CD4-positive, alpha-beta T cell treated with Interferon gamma for 1 hour (primary cell): ENCODE measurements at places on chromosomes 5 and 9.

DNA sequence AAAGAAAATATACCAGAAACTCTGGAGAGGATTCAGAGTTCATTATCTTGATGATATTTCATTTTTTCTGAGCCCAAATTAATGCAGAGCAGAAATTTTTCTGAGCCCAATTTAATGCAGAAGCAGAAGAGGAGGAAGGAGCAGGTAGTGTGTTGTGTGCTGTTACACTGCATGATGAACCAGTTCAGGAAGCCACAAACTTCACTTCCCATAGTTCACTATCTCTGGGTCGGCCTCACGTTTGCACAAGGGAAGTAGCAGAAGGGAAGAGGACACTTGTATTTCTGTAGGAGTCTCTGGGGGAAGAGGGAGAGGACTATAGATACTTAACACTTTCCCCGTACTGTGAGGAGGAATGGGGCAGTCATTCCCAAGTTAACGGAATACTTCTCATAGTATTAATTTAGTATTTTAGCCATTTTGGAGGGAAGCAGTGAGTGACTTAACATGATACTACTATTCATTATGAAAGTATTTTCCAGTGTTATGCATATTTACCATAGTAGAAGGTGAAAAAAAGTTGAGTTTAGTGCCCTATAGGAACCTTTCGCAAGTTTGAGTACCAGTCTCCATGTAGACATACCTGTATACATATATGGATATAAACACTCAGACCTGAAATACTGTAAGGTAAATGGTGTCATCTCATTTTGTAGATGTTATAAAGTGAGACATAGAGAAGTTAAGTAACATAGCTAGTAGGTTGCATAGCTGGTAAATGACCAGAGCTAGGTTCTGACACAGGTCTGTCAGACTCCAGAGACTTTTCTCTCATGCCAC, 30.0 kb downstream of the XPA start:
- DNase-seq: no peak

GRCh38 chr9:93089481-93089991, 6.5 kb upstream of the CARD19 start:
- DNase-seq: no peak

- no peak for DNase-seq
Observed at GRCh38 chr5:59189472-59190244, 606.8 kb downstream of the RAB3C start.

- no peak for DNase-seq
Observed at GRCh38 chr9:130556396-130557076, 22.8 kb upstream of the FUBP3 start.

DNA sequence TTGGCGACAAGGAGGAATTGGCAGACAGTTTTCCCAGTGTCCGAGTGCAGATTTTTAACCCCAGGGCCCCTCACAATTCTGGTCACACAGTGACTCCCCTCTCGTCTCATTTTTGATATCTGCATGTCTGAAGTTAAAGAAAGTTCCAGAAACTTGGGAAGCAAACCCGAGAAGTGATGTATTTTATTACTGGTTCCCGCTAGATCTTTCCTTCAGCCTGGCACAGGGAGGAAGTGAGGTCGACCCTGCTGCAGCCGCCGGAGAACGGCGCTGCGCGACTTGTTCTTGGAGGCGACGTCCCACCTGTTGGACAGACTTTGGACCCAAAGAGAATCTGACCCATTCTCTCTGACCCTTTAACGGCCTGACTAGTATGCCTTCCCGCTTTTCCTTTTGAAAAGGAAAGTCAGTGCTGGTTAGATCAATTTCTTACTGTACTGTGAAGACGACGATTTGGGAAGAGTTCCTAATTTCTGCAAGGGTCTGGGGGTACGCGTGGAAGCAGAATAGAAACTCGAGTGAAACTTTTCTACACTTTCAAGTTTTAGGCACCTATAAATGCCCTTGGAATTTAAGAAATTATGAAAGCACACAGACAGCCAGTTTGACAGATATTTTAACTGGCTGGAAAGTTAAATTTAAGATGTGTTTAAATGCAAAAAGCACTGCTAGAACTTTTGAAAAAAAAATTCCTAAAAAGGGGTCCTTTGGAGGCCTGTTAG, 744 bp downstream of the OTULIN start:
- DNase-seq: no peak

GRCh38 chr5:167720676-167721260, 570.7 kb upstream of the WWC1 start:
- no peak for DNase-seq

DNA sequence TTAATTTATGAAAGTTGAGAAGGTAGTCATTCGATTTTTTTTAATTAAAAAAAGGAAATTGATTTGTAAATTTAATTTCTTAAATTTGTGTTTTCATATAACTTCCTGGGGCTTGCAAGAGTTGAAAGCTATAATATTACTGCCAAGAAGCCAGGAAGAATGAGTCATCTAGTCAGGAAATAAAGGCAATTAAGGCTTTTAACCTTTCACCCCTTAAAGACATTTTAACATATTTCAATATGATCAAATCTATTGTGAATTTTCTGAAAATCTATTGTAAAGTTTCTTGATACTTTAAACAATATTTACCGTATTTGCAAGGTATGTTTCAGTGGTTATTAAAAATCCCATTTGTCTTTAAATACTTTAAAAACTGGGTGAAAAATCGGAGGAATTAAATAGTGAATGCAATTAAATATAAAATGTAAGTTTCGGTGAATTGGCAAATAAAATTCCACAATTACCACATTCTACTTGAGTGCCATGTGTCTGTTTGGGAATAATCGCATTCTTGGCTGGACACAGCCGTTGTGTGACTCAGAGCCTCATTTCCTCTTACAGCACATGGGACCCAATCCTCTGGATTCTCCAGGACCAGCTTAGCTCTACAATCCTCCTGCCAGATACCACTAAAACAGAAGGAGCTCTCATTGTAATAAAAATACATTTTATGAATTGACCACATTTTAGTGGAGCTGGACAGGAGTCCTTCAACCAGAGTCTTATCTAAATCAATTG, 310.7 kb downstream of the HCN1 start:
- DNase-seq: no peak

DNA sequence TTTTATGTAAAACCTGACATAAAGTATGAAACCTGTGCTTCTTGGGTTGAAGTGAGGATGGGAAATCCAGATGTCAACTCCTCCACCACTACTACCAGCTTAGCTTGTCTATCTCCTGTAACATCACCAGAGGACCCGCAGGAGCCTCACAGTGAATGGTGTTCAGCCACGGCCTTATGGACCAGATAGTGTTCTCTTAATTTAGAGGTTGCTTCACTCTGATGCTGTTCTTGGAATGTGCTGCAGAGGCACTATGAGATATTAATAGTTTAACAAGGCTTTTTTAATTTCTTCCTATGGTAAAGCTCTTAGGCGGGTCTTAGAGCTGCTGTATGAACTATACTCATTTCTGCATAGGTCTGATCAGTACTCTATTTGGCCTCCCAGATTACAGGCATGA, 27.9 kb downstream of the NFX1 start:
- no peak for DNase-seq

DNA sequence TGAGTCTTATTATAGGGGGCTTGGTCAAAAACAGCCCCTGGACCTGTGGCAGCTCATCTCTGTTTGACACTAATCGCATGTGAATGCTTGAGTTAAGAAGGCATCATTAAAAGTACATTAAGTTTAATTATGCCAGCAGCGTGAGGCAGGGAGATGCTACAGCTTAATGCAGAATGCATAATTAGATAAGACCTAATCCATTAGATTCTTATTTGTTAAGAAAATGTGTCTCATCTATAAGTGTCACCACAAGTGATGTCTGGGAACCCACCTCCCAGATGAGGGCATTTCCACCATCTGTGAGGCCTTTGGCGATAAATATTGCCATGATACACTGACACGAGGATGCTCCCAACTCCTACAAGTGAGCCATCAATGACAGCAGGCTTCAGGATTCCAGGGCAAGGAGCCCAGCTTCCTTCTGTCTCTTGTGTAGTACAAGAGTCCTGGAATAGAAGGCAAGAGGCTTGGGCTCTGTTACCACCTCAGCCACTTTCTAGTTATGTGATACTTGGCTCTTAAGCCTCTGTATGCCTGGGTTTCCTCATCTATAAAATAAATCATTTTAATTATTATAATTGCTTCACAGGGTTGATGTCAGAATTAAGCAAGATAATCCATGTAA, 202.7 kb downstream of the FAM114A2 start:
- no peak for DNase-seq

DNA sequence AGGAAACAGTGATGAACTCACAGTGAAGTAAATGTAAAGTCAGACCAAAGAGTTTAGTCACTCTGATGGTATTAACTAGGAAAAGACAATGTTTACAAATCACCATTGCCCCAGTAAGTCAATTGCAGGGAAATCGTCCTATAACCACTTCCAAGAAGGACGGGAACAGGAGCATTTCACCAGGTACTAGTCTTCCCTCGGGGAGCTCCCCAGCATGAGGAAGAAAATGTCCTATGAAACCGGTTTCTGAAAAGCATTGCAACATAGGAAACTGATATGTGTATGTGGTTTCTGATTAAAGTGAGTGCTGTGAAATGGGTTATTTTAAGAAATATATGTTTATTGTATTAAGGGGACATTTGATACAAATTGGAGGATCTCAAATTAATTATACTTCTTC, 626.7 kb upstream of the ADAMTS16 start:
- DNase-seq: no peak

- no peak for DNase-seq
Observed at GRCh38 chr5:146561711-146562110, 45.7 kb upstream of the GPR151 start.

DNA sequence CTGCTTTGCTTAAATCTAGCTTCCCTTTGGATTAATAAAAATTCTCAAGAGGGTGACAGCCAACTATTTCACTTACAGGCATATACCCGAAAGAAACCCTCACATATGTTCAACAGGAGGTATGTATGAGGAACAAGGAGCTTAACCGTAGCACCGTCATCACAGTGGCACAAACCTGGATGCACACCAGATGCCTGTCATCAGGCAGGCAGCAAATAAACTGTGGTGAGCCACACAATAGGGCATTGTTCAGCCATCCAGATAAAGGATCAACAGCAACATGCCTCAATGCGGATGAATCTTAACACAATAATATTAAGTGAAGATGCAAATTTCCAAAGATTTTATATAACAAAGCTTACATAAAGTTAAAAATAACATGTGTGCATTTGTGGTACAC, 5.5 kb upstream of the TNFSF15 start:
- DNase-seq: no peak

GRCh38 chr5:157165261-157165660, 803 bp downstream of the GARIN3 start:
- no peak for DNase-seq

DNA sequence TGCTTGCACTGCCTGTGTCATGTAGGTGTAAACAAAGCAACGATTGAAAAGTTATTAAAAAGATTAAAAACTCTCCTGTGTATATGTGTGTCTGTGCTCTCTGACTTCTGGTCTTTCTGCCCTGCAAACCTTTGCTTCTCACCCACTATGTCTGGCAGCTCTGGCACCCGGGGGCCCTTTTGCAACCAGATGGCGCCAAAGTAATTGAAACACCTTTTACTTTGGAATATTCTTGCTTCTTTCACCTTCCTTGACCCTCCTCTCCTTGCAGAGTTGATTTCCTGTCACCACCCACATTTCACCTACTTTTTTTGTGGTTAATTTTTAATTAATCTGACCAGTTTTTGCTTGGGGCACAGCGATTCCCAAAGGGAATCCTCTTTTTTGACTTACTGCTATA, 275.5 kb downstream of the ARHGEF28 start:
- DNase-seq: no peak

GRCh38 chr5:88256872-88257271, 11.8 kb downstream of the TMEM161B start:
- DNase-seq: no peak

DNA sequence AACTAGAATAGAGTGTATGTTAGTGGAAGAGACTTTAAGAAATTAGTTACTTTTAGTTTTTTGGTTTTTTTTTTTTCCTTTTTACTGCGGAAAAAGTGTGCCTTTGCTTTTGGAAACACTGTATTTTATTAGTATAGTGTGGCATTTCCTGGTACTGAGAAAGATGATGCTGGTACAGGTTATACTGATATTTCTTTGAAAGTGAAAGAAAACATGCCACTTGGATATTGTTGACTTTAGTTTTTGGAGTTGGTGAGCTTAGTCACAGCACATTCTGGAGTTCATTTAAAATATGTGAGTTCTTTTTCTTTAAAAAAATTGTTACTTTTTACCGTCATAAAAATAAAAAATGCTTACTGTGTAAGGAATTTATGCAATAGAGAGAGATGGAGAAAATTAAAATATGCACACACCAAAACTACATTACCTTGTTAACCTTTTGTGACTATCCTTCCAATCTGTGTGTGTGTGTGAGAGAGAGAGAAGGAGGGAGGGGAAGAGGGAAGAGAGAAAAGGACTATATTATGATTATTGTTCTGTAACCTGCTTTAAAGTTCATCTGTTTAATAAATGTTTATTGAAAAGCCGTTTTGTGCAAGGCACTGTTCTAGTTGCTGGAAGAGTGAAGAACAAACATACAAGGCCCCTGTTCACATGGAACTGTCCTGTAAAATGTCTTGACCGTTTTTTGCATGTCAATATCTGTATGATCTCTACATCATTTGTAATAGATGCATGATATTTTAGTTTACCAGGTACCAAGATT, 1.9 kb downstream of the UGCG start:
- no peak for DNase-seq

- DNase-seq: no peak
Observed at GRCh38 chr5:149961957-149962409, 1.4 kb downstream of the SLC26A2 start.
